ENCODE measurements at places on chromosomes 5 and 9.

- no peak for DNase-seq
These were observed 24.8 kb downstream of the ABLIM3 start for GRCh38 chr5:149166128-149166527.

GRCh38 chr9:98460704-98461103 is 205.3 kb upstream of the TBC1D2 start:
- no peak for DNase-seq

GRCh38 chr5:41891066-41891707 is 13.0 kb upstream of the RIMOC1 start:
- no peak for DNase-seq

DNA sequence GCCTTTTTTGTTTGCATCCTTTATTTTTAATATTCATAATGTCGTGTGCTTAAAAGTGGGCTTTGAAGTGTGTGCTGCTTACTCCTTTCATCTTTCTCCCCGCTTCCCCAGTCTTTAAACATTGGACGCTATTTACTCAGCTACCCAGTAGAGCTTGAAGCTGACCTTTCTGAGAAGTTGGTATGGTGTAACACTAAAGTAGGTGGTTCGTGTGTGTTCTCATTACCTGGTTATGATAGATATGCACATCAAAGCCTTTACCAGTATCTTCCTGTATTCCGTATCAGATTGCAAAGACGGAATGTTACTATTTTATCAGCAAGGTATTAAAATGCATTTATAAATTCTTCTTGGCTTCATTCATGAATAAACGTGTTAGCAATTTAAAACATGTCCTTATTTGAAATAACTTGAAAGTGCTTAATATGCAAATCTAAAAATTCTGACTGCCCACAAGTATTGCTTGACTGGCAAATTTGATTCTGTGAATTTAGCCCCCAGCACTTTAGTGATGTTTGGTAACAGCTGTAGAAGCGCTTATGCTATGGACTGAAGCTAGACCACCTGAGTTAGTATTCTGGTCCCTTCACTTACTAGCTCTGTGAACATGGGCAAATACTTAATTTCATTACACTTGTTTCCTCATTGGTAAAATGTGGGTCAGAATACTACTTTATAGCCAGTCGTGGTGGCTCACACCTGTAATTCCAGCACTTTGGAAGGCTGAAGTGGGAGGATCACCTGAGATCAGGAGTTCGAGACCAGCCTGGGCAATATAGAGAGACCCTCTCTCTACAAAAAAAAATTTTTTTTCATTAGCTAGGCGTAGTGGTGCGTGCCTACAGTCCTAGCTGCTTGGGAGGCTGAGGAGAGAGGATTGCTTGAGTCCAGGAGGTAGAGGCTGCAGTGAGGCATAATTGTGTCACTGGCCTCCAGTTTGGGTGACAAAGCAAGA is 1.7 kb downstream of the RRAGA start:
- no peak for DNase-seq

Data from epithelial cell of proximal tubule (primary cell).